HT1080 (cell line): ENCODE measurements at places on chromosomes 5 and 9.

DNA sequence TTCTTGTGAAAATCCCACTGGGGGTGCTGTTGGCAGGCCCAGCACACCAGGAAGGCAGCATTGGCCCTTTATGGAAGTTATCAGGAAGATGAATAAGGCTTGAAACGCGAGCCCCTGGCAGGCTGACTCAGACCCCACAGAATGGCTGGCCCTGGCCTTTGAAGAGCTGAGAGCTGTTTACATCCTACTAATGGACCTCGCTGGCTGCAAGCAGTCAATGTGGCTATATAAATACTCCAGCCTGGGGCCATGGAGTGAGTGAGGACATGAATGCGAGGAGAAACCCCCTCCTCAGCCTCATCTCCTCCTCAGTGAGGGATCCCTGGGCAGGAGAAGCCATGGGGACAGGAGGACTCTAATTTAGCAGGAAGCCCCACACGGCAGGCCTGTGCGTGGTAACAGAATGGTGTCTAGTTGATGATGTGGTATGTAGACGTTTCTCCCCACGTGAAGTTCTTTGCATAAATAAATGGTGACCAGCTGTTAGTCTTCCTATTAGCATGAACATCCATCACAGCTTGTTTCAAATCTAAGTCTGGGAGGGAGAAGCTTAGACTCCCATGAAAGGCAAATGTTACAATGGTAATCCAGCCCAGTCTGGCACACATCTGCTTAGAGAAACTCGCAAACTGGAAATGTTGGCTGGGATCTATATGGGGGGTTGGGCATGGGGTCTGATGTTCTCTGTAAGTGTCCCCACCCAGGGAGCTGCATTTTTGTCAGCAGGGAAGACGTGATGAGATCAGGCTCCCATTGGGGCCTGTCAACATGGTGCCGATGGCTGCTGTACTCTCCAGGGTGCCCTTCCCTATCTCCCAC lies 175.1 kb upstream of the PITX1 start:
- DNase-seq: peak; percentile 98

DNA sequence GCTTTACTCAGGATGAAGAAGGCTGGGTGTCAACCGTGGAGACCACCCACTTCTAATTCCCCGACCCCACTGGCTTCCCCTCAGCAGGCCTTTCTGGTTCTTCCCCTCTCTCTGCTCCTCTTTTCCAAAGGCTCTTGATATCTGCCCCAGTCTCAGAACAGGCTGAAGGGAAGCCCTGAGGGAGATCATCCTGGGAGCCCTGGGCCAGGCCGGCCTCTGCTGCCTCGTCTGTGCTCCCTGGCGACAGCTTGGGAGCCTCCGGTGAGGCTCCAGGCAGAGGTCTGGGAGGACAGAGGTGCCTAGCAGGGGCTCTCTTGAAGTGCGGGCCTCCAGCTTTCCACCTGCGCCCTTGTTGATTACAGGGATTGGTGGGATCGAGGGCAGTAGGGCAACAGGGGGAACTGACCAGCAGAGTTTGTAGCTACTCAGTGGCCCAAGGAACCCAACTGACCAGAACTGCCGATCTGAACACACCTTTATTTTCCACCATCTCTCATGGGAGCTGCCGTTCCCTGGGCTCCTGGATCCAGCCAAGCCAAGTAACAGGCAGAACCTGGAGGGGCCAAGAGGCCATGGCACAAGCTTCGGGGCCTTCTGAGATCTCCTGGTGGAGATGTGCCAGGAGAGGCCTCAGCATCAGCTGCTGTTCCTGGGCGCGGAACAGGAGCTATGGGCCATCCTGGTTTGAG lies 198.5 kb downstream of the CACNA1B start:
- DNase-seq: no peak

GRCh38 chr9:127733614-127734013 lies 1.5 kb downstream of the TOR2A start:
- no peak for DNase-seq

DNA sequence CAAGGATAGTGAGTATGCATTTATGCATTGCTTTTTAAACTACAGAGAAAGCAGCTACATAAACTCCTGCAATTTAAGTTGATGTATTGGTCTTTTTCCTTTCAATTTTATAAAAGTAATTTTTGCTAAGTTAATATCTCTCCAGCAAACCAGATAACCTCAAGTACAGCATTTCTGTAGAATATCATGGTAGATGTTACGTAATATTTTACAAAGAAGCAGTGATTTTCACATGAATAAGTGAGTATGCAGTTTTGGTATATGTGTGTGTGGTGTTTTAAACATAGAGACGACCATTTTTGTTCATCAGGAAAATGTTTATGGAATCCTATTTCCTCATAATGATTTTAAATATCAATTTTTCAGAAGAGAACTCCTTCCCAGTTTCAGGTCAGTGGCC lies 118.9 kb downstream of the INSYN2B start:
- DNase-seq: no peak

- no peak for DNase-seq
Observed at GRCh38 chr9:104240890-104241289, 146.8 kb downstream of the SMC2 start.

DNA sequence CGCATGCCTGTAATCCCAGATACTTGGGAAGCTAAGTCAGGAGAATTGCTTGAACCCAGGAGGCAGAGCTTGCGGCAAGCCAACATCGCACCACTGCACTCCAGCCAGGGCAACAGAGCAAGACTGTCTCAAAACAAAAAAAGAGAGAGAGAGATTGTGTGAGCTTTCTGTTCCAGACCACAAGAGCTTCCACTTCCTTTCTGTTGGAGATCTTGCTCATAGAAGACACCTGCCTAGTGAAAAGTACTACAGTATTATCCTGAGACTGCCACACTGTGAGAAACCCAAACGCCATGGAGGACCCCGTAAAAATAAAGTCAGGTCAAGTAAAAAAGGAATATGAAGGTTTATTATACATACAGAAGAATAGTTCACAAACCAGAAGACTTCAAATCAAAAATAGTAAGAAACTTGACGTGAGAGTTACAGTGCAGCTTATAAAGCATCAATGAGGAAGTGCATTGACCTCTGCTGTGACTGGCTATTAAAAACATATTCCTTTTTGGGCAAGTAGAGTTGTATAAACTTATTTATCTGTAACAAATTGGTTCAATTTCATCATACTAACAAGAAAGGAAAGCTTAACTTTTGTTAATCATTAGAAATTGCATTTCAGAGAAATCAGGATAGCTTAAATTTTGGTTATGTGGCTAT lies 4.3 kb upstream of the EMB start:
- DNase-seq: no peak

DNA sequence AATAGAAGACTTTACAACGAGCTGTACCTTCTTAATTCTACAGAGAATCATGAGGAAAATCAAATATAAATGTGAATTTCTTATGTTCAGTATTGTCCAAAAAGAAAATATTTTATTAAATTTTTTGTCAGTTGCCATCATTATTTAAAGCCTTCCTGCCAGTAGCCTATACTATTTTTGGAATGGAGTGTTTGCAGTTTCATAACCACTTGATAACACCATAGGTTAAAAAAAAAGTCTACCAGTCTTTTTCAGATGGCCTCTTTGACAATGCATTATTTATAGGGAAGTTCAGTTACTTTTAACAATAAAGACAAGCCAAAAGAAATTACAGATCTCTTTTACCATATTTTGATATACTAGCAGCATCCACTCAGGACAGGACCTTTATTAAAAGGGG lies 80.3 kb upstream of the CCDC152 start:
- DNase-seq: no peak

GRCh38 chr5:80117446-80117845 lies 82.3 kb downstream of the THBS4 start:
- DNase-seq: peak; percentile 30

DNA sequence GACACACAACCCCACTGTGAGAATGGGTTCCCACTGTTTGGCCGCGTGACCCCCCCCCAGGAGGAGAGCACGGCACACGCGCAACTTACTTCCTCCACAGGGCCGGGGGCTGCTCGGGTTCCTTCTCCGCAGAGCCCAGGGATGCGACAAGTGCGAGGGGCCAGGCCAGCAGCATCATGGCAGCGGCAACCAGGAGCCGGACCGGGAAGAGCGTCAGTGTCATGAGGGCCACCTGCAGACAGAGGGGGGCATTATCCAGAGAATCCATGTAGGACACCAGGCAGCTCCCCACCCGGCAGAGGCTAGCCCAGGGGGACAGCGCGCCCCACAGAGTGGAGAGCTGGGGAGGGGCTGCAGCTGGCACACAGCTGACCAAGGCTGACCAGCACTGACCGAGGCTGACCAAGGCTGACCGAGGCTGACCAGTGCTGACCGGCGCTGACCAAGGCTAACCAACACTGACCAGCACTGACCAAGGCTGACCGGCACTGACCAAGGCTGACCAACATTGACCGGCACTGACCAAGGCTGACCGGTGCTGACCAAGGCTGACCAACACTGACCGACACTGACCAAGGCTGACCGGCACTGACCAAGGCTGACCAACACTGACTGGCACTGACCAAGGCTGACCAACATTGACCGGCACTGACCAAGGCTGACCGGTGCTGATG lies 22.3 kb downstream of the LPCAT1 start:
- no peak for DNase-seq

DNA sequence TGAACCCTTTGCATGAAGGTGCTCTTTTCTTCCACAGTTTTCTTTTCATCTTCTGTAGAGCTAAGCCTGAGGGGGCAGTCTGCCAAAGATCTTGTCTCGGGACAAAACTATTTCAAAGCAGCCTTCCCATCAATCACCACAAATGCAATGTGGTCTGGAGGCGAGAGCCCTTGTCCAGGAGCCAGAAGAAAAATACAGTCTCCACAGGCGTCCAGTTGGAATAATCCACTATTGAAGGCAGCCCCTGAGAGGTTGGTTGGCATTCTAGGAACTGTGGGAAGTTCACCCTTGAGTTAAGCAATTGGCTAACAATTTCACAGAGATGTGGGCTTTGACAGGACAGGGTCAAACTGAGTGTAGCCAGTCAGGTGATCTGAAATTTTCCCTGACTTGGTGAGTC lies 72.0 kb downstream of the SEMA6A start:
- peak; percentile 18 for DNase-seq

- no peak for DNase-seq
Observed at GRCh38 chr5:124980163-124980941, 233.9 kb upstream of the ZNF608 start.

DNA sequence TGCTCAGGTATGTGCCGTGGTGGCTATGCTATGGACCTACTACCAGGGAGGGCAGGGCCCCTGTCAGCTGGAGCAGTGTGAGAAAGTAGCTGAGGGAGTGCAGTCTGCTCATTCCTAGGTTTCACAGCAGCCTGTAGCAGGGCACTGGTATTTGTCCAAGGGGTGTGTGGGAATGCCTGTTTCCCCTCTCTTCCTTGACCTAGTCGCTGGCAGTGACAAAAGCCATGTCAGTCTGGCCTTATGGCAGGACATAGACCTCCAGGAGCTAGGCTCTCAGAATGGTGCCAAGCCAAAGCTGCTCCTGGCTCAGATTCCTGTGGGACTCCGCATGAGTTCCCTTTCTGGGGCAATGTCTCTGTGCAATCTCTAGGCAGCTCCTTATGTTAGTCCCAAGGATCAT lies 253.9 kb upstream of the TYRP1 start:
- no peak for DNase-seq

DNA sequence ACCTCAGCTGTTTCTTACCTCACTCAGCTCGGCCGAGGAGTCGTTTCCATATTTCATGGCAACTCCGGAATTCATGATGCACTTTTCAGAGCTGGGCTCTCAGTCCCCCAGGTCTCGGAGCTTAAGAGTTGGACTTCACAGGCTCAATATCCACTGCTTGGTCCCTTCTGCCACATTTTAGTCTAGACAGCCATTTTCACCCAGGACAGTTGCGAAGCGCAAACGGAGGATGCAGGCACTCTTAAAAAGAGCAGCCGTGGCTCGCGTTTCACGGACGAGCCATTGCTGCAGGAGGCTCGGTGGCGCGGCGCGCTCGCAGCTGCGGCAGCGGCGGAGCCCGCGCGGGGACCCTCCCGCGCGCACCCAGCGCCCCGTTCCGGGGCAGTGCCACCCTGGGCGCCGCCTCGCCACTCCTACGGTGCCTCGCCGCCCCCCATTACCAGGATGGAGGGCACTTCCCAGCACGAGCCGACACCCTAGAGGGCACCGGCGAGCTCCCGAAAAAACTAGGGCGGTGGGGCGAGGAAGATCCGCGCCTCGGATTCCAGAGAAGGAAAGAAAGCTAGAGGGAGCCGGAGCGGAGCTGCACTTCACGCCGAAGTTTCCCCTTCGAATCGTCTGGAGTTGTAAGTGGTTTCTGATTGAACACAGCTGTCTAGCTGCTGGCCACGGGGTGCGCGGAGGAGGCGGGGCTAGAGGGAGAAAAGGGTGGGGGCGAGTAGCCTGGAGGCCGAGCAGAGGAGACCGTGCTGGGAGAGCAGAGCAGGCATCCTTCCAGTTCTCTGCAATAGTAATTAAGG lies 140.3 kb downstream of the TSSK1B start:
- DNase-seq: peak; percentile 84

- no peak for DNase-seq
Observed at GRCh38 chr5:118988866-118989180, 476 bp upstream of the DTWD2 start.

- peak; percentile 20 for DNase-seq
Observed at GRCh38 chr9:113343732-113344231, 3.7 kb upstream of the WDR31 start.

- DNase-seq: no peak
Observed at GRCh38 chr9:132163457-132163875, 1.6 kb downstream of the NTNG2 start.

- DNase-seq: no peak
Observed at GRCh38 chr5:68534131-68534940, 318.8 kb downstream of the PIK3R1 start.

GRCh38 chr5:67065237-67065636 lies 131.4 kb downstream of the CD180 start:
- no peak for DNase-seq

GRCh38 chr9:86945728-86946200 lies 1.5 kb downstream of the GAS1 start:
- no peak for DNase-seq

- DNase-seq: peak; percentile 58
Observed at GRCh38 chr5:176870110-176870591, 29.0 kb downstream of the HK3 start.

GRCh38 chr5:175922192-175922885 lies 45.8 kb downstream of the THOC3 start:
- peak; percentile 89 for DNase-seq

DNA sequence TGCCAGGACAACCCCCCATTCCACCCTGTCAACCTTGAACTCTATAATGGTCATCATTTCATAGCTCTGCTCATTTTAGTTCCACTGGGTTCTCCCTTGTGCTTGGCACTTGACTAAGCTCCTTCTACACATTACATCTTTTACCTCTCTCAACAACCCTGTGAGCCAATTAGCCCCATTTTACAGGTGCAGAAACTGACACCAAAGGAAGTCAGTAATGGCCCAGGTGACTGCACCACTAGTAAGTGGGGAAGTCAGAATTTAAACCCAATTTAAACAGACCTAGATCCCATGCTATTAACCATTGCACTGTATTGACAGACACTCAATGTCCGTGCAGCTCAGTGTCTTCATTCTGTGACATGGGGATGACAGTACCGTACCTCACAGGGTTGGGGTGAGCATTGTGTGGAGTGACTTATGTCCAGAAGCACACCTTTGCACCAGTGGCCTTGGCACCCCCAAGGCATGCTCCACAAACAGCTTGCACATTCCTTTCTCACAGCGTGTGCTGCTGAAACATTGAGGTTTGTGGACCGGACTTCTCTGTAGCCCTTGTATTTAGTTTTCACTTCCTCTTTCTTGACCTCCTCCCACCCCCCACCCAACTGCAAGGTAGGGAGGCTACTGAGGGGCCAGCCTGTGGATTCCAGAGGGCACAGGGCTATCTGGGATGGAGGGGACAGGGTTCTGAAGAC lies 23.1 kb downstream of the IRF1 start:
- no peak for DNase-seq
